Osteoblast (primary cell): ENCODE measurements at places on chromosomes 5 and 9.

GRCh38 chr9:32581512-32582143 is 8.7 kb upstream of the NDUFB6 start:
- DNase-seq, result no peak

GRCh38 chr5:173717959-173718358 is 101.5 kb upstream of the BOD1 start:
- no peak for DNase-seq

DNA sequence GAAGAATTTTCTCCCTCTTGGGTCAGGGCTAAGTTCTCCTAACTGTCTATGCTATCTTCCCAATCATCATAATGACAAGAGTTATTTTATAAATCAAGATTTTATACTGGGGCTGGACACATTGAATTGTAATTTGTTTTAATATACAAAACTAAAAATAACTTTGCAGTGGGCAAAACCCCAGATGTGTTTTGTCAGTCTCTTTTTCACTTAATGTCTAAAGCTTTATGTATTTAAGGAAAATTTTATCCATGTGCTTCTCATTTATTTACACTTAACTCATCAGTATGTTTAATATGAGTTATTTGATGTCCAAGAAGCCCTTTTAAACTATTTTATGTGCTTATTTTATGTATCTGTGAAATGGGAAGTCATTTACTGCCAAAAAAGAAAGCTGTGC is 362.8 kb upstream of the ADAMTSL1 start:
- DNase-seq, result no peak

DNA sequence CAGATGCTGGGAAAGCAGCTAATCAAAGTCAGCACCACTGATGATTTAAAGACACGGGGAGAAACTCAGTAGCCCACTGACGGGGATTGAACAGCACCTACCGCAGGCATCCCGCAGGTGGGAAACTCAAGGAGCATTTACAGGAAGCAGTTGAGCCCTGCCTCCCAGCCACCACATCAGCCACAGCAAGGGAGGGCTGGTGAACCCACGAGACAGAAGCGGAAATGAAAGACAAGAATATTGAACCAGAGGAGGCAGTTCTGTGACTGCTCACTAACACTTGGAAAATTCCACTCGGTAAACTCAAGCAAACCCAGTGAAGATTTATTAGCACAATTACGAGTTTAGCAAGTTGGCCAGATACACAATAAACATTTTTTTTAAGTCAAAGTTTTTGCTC is 10.6 kb upstream of the FAM163B start:
- peak; percentile 17 for DNase-seq

DNA sequence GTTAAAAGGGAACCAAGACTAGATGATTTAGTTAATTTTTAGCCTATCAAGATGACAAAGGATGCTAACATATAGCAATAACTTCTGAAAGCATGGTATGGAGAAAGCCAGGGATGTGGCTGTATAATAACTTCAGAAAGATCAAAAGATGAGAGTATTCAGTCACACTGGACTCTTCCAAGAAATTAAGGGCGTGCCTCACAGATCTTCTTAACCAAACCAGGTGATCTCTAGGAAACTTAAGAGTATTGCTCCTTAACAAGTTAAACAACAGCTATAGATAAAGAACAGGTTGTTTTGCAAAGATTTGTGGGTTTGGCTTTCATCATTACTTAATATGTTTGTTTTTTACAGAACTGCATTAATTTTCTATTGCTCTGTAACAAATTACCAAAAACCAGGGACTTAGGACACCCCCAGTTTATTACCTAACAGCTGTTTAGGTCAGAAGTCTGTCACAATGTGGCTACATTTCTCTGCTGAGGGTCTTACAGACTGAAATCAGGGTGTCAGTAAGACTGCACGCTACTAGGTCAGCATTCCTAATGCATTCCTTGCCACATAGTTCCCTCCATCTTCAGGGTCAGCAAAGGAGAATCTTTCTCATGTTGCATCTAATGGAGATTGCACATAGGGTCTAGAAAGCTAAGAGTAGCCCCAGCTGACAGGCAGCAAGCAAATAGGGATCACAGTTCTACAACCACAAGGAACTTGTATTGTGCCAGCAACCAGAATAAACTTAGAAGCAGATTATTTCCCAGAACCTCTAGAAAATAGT is 113.8 kb downstream of the WDR70 start:
- no peak for DNase-seq

GRCh38 chr9:120153258-120153657 is 426.7 kb downstream of the CDK5RAP2 start:
- DNase-seq, result no peak

GRCh38 chr5:9329125-9329524 is 216.8 kb downstream of the SEMA5A start:
- no peak for DNase-seq

DNA sequence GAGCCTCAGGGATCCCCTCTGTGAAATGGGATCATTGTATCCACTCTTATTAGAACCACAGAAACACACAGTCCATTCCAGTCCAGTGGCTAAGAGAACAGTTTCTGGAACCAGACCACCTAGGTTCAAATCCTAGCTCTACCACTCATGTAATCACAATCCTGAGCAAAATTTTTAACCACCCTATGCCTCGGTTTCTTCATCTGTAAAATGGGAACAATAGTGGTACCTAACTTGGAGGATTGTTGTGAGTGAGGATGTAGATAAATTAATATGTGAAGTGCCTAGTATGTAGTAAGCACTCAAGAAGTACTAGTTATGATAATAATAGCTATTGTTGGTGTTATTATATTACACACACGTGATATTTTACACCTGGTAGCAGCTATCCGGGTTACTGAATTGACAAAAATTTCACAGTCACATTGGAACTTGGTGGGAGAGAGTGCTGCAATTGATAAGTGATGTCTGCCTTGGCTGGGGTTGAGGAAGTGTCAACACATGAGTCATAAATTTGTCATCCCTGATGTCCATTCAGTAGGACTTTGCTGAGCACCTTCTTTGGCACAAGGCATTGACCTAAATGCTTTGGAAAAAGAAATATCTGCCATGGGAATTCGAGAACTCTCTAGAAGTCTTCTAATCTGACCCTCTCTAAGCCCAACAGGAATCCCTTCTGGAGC is 68.4 kb downstream of the COL27A1 start:
- peak; percentile 89 for DNase-seq

DNA sequence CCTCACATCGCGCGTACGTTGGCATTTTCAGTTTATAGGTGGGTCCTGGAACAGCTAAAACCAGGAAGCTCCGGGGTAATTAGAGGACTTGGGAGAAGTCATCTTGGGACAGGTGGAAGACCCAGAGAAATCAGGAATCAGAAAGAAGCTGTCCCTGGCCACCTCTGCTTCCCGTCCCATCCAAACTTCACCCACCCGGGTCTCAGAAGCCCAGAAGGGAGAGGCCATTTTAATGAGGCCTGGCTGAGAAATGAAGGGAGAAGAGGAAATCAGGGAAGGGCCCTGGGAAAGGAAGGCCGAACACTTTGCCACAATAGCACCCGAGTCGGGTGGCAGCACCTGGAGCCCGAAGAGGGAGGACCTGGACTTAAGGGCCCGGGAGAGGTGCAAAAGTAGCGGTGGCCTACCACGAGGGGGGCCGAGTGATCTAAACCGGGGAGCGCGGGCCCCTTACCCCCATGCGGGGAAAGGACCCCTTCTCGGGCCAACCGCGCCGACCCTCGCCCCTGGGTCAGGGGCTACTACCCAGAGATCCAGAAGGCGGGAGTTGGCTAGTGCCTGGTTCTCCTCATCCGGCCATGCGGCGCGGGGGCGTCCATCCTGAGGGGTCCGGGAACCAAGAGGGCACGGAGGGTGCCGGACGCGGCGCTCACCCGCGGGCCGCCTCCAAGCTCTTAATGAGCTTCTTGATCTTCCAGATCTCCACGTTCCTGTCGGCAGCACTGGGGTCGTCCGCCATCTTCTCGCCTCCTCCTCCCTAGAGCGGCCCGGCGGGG is 668 bp downstream of the ETF1 start:
- peak; percentile 71 for DNase-seq

- no peak for DNase-seq
Measured at GRCh38 chr9:113741886-113742854, 133.9 kb upstream of the ZNF618 start.

DNA sequence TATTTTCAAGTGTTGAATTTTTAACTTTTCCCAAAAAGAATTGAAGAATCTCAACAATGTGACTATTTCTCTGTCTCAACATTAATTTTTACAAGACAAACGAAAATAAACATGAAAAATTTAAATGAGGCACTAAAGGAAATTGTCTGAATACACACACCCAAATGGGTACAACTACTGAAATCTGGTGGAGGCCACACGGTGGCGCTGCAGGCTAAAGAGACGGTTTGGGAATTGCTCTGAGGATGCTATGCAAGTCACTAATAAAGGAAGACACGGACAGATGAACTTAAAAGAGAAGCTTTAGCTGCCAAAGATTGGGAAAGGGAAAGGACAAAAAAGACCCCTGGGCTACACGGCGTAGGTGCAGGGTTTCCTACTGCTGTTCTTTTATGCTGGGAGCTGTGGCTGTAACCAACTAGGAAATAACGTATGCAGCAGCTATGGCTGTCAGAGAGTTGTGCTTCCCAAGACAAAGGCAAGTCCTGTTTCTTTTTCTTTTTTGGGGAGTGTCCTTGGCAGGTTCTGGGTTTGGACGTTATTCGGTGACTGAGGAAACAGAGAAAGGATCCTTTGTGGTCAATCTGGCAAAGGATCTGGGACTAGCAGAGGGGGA is at the start of gene PCDHB10:
Gene PCDHB10 (plus strand): TSS at position 244 of the 616 bp plus-strand sequence. CDS start 200 bp downstream, at position 444.
- DNase-seq, result peak; percentile 88

GRCh38 chr9:1102642-1102970 is 52.4 kb downstream of the DMRT2 start:
- no peak for DNase-seq

DNA sequence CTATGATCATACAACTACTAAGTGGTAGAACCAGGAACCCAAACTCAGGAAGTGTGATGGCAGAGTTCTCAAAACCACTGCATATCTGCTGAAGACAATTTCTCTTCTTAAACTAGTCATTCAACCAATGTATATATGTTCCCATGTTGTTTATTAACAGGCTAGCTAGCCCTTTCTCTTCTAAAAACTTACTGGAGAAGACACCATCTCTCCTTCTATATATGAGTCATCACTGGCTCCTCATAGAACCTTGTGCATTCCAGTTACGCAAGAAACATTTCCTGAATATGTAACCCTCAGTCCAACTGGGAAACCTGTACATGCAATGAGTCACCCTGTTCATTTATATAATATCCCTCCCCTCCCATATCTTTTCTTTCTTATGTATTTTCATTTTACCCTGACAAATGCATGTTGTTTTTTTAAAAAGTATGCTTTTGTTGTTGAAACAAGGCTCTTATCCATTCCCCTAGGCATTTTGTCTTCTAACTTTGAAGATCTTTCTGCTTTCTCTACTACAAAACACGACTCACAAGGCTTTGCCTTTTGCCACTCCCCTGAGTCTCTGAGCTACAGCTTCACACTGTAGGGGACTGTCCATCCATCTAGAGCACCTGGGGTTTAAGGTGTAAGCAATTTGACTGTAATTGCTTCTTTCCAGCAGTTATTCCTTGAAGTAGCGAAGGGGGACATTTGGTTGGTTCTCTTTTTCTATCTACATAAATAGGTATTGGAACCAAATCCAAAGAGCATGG is 119.5 kb downstream of the ANXA1 start:
- DNase-seq, result no peak

DNA sequence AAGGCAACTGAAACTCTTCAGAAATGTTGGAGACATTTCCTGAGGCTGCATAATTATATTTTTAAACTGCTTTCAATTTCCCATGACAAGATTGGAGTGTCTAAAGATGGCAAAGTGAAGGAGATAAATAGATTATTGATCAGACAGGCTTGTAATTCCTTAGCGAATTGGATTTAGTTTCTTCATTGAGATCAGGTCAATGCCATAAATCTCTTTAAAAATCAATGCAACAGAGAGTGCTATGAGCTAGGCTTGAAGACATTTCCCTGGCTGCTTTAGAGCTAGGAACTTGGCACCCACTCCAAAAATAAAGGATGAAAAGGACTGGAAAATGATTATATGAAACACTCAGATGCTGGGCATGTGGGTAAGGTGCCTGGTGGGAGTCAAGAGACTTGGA is 828.4 kb downstream of the TLR4 start:
- DNase-seq, result no peak

- no peak for DNase-seq
Measured at GRCh38 chr9:15189481-15189880, 117.5 kb downstream of the TTC39B start.

DNA sequence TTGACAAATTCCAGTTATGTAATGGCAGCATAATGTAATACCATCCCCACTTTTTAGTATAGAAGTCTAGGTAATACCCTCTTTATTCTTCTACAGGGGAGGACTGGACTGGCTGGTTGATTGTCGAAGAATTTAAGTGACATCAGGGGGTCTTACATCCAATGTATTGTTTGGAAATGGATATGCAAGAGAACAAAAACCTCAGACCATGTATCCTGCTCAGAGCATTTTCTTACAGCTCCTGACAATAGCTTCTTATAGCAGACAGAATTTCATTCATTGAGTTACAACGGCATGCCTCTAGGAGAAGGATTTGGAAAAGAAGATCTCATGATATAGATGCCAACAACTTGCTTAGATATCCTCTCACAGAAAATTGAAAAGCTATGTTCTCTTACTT is 2032.3 kb downstream of the EFNA5 start:
- DNase-seq, result peak; percentile 3

GRCh38 chr5:102758576-102758975 is 3.5 kb downstream of the PAM start:
- DNase-seq, result peak; percentile 51

DNA sequence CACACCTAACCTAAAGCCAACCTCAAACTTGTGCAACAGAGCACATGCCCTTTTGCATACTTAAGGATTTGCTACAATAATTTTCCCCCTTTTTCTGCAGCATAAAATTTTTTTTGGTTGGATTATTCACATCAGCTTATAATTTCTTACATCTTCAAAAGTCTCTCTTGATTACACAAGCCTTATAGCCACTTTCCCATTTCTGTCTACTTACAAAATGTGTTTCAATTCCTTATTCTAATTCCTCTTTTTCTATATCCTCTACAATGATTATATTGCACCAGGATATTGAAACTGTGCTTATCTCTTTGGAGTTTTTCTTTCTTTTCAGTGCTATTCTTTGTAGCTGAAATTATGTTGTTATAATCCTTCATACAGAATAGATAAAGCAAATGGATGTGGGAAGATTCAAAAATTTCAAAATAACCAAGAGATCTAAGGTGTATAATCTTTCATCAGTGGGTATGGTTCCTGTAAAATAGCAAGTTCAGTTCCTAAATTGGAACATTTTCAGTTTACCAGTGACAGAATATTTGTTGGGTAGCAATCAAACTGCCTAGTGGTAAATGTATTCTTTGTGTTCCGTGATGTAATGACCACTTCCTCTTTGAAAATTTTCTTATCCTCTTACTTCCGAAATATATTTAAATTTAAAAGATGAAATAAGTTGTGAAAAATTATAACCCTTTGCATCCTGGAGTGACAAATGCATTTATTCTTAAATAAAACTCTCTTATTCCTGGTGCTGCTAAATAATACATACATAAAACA is 386.8 kb upstream of the CHD1 start:
- no peak for DNase-seq
